Hypothalamus (tissue), 51 donors: ENCODE measurements at places on chromosomes 12 and 14.

- DNase-seq, result no peak
These were observed 190.9 kb upstream of the RASSF8 start for GRCh38 chr12:25767606-25768005.

DNA sequence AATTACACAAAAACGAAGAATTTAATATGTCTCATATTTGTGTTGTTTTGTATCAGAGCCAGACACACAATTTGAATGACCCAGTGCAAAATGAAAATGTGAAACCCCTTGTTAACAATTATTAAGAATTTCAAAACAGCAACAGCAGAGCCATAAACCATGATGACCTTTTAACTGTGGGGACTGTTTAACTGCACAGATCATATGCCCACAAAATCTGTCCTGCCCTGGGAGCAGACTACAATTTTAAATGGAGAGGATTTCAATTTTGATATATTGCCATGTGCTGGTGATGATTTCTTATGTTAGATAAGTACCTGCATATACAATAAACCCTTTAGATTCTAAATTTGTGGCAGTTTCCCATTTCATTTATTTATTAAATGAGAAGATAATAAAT is 455.5 kb upstream of the MGAT4C start:
- DNase-seq, result no peak

DNA sequence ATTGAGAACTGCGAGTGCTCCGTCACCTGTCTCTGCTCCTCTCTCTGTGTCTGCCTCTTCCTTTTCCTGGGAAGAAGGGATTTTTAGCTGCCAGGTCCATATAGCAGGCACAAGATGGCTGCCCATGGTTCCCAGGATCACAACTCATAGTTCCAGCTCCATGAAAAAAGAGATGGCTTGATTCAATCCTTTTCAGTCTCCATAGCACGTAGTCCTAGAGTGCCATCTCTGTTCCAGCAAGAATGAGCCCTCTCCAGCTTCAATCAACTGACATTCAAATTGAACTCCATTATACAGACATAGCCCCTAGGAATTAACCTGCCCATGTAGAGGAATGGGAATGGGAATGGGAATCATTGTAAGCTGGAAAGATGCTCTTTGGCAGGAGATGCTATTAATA is 34.7 kb upstream of the RTRAF start:
- DNase-seq, result no peak

DNA sequence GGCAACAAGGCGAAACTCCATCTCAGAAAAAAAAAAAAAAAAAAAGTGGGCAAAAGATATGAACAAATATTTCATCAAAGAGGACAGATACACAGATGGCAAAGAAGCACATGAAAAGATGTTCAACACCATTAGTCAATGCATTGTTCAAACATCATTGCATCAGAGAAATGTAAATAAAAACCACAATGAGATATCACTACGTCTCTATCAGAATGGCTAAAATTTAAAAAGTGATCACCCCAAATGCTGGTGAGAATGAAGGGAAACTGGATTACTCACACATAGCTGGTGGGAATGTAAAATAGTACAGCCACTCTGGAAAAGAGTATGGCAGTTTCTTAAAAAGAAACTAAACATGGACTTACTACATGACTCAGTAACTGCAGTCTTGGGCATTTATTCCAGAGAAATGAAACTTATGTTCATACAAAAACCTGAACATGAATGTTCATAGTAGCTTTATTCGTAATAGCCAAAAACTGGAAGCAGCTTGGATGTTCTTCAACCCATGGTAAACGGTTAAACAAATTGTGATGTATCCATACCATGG is 3.6 kb downstream of the L2HGDH start:
- DNase-seq, result no peak

DNA sequence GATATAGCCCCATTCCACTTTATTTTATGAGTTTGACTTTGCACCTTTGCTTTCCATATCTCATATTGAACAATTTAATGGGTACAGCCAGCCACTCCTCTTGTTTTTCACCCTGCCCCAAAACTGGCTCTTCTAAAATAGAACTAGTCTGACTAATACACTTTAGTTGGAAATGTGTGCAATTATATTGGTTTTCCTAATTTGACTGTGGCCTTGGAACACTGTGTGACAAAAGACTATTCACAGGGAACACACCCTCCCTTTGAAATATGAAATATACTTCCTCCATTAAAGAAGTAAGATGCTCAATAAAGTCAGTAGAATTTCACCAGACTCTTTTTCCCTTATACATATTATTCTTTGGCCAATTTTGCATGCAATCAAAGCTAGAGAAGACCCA is 218.6 kb upstream of the DCN start:
- no peak for DNase-seq

- DNase-seq, result no peak
These were observed 27.6 kb downstream of the TUBA1A start for GRCh38 chr12:49161092-49161795.

- no peak for DNase-seq
These were observed 23.7 kb downstream of the CDC42BPB start for GRCh38 chr14:103033681-103034096.

DNA sequence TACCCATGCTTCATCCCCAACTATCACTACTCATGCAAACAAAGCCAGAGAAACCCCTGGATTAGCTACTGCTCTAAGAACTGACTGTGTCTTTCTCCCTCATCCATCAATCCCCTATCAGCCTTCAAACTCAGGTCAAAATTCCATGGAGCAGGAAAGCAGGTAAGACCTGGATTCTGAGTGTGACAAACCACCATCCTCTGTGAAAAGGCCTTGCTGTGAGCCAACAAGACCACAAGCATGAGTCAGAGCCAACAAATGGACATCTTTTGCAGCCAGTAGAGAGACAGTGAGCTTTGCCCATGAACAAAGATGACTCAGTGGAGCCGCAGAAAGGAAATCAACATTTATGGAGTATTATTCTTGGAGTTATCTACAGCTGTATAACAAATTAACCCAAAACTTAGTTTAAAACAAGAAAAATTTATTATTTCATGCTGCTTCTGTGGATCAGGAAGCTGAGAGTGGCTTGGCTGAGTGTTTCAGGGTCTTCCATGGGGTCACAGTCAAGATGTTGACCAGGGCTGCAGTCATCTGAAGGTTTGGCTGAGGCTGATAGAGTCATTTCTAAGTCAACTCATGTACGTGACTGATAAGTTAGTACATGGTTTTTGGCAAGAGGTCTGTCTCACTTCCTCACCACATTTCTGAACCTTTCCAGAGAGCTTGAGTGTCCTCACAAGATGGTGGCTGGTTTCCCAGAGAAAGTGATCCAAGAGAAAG is 61.1 kb downstream of the PITPNM2 start:
- no peak for DNase-seq

DNA sequence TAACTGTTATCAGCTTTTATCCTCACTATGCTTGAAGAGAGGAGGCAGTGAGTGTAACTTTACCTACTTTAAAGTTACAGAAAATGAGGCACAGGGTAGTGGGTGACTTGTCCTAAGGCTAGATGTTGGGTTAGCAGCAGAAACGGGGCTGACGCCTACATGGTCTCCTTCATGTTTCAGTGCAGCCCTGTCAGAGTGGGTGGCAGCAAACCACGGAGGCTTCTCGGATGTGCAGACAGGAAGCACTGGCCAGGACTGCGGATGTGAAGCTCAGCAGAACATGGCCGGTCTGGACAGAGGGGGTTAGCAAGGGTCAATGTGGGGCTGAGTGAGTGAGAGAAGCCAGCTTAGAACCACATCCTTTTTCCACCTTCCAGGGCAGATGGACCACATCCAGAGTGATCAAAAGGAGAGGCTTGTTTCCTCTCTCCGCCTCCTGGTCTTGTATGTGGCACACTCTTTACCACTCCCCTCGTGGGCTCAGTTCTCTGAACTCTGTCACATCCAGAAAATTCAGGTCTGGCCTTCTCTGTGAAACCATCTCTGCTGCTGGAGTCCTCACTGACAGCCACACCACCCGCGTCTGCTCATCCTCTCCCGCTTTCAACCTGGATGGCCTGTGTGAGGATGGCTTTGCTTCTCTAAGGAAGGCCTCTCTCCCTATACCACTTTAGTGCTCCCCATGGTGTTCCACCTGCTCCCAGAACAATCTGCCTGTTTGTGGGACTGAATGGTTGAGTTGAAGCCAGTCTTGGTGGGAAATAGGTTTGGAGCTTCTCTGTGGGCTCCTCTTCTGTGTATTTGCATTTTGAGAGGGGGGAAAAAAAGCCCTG is 14.1 kb downstream of the SUSD6 start:
- peak; percentile 32 for DNase-seq

GRCh38 chr12:123139926-123140675 is 10.8 kb downstream of the PITPNM2 start:
- no peak for DNase-seq

- no peak for DNase-seq
These were observed 213.8 kb upstream of the EEA1 start for GRCh38 chr12:93142881-93143280.

- DNase-seq, result no peak
These were observed 147.1 kb downstream of the PHLDA1 start for GRCh38 chr12:75884465-75884985.

- no peak for DNase-seq
These were observed 173.4 kb upstream of the KITLG start for GRCh38 chr12:88753707-88754106.

- no peak for DNase-seq
These were observed 199.5 kb upstream of the PLEKHG7 start for GRCh38 chr12:92503029-92503931.

DNA sequence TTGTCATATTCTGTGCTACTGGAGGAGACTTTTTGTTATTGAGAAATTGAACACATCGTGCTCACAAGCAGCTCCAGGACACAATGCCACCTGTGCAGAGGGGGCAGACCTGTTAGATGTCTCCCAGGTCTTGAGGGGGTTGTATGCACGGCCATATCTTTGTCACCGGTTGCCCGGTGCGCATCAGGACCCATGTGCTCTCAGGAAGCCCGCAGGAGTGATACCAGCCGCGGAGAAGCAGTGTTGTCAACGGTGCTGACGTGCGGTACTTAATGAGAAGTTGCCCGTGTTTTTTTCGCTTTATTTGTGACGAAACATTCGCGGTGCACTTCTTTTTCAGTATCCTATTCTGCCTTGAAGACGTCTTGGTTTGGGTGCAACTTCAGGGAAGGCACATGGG is 128.2 kb upstream of the RTL1 start:
- DNase-seq, result no peak

DNA sequence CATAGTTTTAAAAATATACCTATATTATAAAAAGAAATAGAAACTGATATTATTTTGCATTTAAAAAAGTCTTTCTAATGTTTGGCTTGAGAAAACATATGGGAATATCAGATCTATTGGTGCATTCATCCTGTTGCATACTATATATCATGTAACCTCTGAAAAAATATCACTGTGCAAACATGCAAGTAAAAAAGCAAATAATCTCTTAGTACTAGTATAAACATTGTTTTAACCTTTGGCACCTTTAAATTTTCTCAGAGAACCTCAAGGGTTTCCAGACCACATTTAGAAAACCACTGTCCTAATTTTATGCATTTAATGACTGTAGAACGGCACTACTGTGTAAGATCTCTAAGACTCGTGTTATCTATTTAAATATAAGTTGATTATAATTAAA is 416.8 kb downstream of the LRFN5 start:
- no peak for DNase-seq

DNA sequence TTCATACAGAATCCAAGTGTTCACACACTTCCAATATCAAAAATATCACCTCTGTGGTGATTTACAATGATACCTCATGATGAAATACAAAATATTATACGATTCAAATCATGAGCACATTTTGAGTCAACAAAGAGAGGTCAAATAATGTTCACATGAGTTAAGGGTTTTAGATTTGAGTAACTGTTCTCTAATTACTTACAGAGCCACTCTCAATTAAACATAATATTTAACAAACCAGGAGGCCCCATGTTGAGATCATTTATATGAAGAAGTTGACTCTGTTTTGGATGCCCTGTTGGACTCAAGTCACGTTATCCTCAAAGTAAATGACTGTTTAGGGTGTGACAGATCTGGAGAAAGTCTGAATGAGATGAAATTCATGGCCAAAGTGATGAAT is 53.5 kb downstream of the NUAK1 start:
- DNase-seq, result no peak

GRCh38 chr14:103862393-103862782 is 15.0 kb upstream of the PPP1R13B start:
- DNase-seq, result no peak

- DNase-seq, result no peak
These were observed 138.1 kb upstream of the PLXNC1 start for GRCh38 chr12:94010307-94010706.
